Cortex of kidney (tissue), 1 donor: ENCODE measurements at places on chromosomes 13 and 19.

- no peak for DNase-seq
Measured at GRCh38 chr19:19402656-19403372, 2.7 kb upstream of the GATAD2A start.

DNA sequence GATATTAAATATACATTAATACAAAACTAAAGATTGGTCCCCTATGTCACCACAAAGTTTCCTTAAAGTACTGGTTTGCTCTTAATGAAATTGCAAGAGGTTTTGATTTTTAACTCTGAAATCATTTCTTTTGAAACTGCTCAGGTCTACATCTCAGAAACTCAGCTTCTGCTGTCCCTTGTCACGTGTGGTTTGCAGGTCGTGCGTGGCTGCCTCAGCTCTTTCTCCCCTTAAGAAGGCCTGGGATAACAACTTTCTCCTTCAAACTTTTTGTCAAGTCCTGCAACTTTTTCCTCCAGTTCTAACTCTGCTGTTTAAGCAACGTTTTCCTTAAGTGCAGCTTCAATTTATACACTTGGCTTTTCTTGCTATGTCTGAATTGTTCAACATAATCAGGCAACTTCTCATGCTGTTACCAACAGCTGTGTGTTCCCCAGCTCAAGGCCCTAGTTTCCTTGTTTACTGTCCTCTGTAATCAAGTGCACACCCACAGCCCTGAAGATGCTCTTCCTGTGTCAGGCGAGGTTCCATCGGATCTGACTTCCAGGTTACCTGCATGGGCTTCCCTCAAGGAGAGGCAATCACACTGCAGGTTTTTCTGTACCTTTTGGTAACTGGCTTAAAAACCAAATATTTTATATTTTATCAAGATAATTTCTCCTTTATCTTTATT lies 13.5 kb downstream of the C13orf46 start:
- no peak for DNase-seq

- no peak for DNase-seq
Measured at GRCh38 chr19:53037101-53038097, 7.1 kb upstream of the ERVV-2 start.

DNA sequence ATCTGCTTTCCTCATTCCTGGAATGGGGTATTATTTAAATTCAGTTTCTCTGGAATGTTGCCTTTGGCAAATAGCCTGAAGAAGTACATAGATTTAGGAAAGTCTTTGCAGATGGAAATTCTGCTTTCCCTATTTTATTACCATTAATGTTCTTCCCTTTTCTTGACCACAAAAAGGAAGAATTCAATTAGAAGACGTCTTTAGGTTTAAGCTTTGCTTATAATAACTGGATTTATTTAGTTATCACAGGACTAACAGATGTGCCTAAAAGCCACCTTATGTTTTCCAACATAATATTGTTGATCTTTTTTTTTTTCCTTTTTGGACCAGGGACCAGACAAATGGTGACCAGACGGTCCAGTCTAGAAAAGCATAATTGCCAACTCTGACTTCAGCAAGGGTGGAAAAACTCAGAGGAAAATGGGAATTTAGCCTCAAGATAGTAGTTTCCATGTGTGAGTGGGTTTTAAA lies 210.1 kb upstream of the SPRY2 start:
- no peak for DNase-seq

DNA sequence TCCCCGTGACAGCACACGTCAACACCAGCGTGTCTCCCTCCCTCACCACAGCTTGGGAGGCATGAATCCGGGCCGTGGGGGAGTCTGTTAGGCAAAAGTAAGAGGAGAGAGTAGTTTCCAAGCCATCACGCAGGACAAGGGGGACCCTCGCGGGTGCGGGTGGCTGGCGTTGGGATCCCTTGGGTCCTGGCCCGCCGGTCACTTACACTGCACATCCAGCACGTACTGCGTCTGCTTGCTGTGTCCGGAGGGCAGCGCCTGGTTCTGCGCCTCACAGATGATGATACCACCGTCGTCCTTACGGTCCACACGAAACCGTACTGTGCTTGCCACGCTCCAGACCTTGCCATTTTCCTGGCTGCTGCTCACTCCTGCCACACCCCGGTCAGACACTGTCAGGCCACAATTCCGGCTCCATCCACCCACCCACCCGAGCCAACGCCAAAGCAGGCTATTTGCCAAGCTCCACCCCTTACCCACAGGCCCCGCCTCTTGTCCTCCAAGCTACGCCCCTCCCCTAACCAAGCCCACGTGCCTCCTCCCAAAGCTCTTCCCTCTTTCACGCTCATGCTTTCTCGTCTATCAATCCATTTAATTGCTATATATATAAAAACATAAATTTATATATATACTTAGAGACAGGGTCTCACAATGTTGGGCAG lies 6.6 kb upstream of the ZNF428 start:
- no peak for DNase-seq

- DNase-seq = no peak
Measured at GRCh38 chr19:43524922-43525835, 1.8 kb downstream of the ETHE1 start.

DNA sequence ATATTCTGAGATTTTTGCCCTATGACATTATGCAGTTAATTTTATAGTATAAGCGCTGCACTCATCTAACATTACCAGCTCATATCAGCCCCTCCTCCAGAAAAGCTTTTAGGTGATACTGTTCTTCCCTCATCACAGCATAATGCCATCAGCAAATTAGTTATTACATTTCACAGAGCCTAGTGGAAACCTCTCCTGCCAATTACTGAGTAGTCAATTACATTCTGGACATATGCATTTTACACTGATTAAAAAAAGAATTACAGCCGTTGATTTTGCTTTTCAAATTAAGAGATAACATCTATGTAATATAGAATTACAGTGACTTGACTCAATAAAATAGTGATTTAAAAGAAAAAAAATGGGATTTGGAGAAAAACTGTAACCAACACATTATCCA lies 542.1 kb downstream of the UQCRFS1 start:
- DNase-seq = no peak

- DNase-seq = no peak
Measured at GRCh38 chr19:29263305-29264135, 50.6 kb upstream of the UQCRFS1 start.

GRCh38 chr13:44403461-44404056 lies 29.9 kb downstream of the SERP2 start:
- no peak for DNase-seq

DNA sequence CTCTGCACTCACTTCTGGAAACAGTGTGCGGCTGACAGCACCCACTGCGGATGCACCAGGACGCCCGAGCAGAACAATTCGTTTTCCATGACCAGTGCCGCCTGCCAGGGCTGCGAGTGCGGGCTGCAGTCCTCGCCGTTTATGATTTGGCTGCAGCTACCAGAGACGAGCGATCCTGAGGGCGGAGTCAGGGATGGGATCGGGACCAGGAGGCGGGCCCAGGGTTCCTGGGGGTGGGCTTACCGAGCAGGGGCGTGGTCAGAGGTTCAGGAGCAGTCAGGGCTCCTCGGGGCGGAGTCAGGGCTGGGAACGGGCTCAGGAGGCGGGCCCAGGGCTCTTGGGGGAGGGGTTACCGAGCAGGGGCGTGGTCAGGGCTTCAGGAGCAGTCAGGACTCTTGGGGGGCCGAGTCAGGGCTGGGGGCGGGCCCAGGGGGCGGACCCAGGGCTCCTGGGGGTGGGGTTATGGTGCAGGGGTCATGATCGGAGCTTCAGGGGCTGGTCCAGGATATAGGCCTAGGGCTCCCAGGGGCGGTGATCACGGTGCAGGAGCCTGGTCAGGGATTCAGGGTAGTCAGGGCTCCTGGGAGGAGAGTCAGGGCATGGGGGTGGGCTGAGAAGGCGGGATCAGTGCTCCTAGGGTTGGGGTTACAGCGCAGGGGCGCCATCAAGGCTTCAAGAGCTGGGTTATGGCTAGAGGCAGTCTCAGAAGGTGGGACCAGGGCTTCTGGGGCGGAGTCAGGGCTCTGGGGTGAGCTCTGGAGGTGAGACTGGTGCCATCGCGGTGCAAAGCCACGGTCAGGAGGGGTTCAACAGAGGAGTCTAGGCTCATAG lies 1.7 kb downstream of the KLK4 start:
- no peak for DNase-seq

GRCh38 chr13:97120346-97120745 lies 101.8 kb upstream of the MBNL2 start:
- DNase-seq = no peak

GRCh38 chr13:84784443-84785153 lies 902.3 kb upstream of the SLITRK1 start:
- no peak for DNase-seq

DNA sequence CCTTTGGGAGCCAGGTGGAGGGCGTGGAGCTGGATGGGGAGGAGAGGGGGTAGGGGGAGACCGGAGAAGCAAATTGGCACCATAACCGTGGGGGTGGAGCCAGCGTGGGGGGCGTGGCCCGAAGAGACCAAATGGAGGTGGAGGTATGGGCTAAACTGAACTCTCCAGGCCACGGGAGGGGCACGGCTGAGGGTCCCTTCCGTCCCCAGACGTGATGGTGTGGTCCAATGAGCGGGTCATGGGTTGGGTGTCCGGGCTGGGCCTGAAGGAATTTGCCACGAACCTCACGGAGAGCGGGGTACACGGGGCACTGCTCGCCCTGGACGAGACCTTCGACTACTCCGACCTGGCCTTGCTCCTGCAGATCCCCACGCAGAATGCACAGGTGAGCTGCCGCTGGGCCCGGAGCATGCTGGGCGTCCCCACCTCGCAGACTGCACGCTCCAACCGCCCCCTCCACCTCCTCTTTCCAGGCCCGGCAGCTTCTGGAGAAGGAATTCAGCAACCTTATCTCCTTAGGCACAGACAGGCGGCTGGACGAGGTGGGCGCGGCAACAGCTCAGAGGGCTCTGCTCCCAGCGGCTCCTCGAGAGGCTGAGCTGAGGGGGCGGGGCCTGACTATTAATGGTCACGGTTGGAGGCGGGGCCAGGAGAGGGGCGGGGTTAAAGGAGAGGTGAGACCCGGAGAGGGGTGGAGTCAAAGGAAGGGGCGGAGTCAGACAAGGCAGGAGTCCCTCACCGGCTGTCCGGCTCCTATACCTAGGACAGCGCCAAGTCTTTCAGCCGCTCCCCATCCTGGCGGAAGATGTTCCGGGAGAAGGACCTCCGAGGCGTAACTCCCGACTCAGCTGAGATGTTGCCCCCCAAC lies 6.2 kb downstream of the HRC start:
- no peak for DNase-seq

GRCh38 chr19:5929625-5930024 lies 15.6 kb downstream of the CAPS start:
- no peak for DNase-seq

- no peak for DNase-seq
Measured at GRCh38 chr13:48158290-48158689, 63.4 kb upstream of the MED4 start.

DNA sequence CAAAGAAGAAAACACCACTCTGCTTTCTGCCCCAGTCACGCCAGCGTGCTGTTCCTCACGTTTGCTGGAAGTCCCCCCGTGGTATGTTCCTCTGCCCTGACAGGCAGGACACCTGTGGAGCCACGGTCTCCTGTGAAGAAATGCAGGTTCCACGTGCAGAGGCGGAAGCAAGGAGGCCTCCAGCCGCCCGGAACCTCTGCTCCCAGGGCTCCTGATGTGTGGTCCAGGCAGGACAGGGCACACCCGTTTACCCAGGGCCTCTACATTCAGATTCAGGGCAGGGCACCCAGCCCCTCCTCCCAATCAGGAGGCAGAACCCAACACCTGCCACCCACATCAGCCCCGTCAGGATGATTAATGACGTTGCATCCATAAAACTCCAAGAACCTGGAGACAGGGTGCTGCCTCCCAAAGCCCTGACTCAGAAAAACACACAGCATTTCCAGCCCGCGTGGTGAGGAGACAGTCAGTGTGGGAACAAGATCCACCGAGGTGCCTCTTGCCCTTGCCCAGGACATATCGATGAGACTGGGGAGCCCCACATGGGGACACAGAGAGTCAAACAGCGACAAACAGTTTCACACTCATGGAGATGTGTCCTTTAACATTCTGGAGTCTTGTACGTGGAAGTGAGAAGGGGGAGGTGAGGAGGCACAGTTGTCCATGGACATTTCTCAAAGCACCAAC lies 76.2 kb downstream of the COL4A1 start:
- no peak for DNase-seq

DNA sequence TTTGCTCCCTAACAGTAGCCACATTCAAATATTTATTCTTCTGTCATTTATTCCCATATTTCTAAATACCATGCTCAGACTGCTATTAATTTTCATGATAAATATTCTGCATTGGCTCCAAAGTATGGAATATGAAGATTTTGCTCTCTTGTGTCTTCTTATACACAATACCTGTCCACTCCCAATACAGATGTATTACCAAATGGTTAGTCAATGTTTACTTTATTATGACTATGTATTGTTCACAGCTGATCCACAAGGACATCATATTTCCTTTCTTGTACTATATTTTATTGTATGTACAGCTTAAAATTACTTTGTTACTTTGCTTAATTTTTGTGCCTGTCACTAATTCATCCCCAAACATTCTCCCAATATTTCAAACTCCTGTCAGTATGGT lies 322.3 kb downstream of the OXGR1 start:
- no peak for DNase-seq

DNA sequence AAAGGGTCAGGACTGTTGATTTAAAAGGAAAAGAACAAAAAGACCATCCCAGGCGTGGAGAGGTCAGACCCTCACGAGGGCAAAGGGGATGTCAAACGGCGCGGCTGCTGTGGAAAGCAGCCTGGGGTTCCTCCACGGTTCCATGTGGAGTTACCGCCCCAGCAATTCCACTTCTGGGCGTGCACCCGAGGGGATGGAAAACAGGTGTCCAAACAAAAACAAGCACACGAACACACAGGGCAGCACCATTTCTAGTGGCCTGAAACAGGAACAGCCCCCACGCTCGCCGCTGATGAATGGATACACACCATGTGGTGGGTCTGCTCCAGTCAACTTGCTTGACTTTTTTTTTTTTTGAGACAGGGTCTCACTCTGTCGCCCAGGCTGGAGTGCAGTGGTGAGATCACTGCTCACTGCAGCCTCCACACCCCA lies 11.2 kb downstream of the AP3D1 start:
- DNase-seq = no peak

DNA sequence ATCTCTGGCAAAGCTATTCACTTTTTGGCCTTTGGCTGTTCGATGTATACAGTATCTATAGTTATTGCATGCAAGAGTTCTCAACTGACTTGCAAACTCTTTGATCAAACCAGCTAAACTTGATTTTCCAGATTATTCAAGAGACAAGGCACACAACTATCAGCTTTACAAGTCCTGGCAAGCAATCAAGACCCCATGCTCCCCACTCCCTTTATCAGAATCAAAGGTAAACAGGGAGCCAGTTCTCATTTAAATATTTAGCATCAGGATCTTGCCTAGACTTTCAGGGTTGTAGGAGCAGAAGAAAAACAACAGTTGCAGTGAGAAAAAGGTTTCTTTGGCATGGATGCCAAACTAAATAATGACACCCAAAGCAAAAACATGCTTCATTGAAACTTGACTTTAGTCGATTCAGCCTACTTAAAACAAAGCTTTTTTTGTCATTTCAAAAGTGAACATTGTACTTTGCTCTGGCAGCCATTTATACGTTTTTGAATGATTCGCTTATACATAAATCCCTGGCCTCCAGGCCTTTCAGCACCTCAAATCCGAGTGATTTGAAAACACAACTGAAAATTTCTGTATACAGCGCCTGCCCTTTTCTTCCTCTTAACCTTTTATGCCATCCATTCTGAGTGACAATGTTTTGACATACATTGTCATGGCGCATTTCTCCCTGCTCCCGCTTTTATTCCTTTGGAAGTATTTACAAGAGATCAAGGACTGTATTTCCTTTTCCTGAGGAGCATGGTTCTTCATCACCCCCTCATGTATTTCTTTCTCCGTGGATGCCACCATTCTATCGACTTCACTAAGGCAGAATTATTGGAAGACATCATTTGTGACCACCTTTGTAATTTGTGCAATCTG lies 340.8 kb downstream of the KLF5 start:
- DNase-seq = no peak

- no peak for DNase-seq
Measured at GRCh38 chr13:40399756-40400155, 266.7 kb downstream of the FOXO1 start.
